ENCODE measurements at places on chromosomes 5 and 9.

DNA sequence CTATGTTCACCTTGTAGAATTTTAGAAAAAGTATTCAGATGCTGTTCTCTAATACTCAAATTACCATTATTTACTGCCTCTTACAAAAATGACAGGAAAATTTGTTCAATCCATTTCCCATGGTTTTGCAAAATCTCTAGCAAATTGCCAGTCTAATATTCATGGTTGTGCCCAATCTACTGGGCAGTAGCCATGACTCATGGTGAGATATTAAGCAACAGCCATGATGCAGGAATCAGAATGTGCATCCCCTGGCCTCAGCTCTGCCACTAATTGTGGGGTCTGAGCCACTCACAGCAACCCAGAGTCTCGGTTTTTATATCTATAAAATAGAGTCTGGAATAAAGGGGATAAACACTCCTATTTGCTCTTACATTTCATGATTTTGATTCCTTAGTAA, 353.6 kb downstream of the DEPDC1B start:
- DNase-seq: no peak

DNA sequence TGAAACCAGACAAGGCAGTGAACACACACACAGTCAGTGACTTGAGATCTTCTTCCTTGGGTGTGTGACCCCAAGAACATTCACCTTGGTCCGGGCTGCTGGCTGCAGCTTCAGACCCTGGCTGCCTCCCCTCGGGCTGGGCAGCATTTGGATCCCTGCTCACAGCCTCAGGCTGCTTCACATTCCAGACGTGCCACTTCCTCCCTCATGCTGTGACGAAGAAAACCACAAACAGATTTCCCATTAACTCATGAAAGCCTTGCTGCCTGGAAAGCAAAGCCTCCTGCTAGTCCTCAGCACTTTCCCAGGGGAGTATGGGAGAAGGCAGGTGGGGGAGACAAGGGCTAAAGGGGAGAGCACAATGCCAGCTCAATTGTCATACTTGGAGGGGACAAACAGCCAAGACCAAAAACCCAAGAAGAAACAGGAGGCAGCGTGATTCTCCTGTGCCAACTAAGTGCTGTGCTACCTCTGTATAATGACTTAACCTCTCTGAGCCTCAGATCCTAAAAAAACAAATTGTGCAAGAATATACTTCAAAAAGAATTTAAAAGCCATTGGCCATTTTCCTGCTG, 594.6 kb upstream of the BRINP1 start:
- peak; percentile 16 for DNase-seq

DNA sequence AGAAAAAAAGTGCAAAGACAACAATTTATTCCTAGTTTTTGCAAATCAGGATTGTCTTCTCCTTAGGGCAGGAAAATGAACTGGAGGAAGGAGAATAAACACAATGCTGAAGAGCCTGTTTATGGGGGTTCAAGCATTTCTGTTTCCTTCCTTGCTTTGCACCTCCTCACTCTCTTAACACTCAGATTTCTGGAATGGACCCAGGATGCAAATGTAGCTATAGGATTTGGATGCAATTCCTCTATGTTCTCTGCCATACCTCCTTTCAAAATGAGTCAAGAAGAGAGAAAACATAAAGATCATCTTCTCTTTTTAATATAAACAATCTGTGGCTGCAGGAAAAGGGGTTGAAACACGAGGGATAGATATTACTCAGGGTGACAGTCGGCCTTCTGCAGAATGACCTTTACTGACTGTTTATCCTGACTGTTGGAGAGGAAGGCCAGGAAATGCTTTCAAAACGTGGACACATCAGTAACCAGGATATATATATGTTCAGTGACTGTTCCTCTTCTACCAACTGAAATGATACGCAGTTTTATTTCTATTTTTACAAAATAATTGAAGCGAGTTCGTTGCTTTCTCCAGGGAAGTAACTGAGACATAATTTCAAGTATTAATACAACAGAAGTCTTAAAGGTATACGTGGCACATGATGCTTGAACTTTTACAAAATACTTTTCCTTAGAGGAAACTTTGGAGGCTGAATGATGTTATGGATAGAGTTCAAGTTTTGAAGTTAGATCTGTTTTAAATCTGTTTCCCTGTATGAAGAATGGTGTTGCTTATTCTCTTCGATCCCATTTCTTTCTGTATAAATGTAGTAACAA, 44.4 kb downstream of the ACTBL2 start:
- DNase-seq: no peak

GRCh38 chr5:32042551-32042961, 131.6 kb downstream of the GOLPH3 start:
- DNase-seq: no peak

DNA sequence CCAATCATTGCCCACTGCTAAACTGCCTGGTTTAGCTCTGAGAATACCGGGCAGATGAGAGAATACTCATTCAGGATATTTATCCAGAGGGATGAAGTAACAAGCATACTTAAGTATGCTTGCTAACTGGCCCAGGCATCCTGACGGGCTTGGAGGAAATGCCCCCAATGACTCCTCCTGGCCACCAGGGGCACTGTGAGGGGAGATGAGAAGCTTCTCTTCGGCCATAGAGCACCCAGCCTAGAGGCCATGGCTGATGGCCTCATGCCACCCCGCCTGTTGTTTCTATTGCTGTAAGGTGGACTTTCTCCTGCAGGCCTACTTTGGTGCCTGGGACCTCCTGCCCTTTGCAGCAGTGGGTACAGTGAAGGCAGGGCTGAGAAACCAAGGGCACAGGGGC, 134.5 kb upstream of the FSTL4 start:
- no peak for DNase-seq

DNA sequence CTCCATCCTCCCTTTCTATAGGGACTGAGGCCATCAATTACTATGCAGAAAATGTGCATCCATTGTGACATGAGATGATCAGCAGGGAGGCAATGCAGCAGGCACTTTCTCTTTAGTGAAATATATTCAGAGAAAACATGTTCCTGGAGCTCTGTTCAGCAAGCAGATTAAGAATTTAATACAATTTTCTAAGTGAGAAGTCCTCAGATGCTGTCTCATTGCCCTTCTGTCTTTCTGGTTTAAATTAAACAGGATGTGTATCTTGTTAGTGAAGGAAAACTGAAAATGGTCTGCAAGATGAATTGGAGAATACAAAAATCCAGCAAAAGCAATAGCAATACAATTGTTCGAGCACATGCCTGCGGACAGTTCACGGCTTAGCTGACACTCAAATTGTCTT, 445.8 kb upstream of the RIOK2 start:
- DNase-seq: no peak

DNA sequence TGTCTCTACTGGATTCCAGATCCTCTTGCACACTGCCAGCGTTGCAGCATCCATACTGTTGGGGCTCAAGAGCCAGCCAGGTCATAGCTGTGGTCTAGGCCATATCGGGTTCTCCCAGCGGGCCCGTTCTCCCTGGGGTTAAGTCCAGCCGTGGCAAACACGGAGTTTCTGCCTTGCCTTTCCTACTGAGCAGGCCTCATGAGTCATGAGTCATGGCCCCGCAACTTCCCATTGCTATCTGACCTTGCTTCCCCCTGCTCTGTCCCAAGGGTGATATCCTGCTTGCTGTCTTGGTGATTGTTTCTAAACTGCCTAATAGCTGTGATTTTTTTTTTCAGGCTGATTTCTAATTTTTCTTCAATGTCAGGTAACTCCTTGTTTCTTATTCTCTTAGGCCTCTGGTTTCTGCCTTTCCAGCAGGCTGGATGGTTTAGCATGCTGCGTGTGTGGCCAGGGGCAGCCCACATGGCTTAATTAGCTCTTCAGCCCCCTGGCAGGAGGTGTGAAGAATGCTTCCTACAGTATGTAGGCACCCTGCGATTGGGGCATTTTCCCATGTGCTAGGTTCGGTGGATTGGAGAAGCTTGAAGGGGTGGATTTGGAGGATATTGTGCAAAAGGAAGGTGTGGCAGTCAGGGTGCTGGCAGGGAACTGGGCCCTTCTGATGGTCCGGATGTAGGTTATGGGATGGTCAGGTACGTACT, 18.7 kb downstream of the DAPK1 start:
- peak; percentile 84 for DNase-seq

DNA sequence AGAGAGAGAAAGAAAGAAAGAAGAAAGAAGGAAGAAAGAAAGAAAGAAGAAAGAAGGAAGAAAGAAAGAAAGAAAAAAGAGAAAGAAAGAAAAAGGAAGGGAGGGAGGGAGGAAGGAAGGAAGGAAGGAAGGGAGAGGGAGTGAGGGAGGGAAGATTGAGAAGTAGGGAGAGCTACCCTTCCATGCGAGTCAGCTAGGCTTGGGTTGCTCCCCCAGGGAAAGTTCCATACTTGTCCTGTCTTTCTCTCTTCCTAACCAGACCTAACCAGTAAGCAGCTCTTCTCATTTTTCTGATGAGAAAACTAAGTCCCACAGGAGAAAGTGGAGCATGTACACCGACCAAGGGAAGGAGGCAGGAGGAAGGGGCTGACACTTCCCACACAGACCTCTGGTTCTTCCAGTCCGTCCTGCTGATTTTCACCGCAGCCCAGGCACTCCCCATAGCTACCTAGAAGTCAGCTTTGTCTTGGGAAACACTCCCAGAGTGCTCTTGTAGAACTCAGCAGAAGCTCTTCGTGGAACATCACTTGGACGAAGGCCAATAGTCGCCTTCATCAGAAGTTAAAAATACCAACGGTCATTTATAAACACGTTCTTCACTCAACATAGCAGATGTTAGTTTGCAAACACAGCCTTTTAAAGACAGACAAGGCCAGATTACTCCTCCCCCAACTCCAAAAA, 29.0 kb upstream of the ENTREP1 start:
- DNase-seq: no peak

GRCh38 chr9:10443868-10444204, 169.0 kb downstream of the PTPRD start:
- DNase-seq: no peak

DNA sequence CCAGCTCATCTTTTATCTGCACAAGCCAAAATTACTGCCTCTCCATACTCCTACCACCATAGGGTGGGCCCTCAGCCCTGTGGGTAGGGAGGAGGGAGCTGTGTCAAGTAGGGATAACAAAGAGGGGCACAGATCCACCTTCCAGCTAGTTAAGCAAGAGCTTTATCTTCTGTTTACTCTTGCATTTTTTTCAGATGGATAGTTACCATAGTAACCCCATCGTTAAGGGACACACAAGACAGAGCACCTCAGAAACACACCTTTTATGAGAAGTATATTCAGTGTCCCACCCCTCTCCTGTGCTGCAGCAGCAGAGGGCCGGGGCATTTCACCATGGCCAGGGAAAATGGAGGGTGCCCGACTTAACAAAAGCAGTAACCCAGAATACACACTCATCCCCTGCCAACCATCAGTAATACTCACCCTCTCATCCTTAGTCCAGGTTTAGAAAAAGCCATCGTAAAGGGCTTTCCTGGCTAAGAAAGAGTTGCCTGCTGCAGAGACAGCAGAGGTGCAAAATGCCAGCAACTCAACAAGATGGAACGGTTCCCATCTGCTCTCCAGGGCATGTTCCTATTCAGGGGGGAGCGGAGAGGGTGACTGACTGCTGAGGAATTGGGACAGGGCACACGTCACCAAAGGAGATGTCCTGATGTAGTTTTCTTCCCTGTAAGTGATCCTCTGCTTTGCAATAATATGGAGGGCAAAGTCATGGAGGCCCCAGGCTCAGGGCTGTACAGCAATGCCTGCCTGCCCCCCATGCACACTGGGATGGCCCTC, 25.1 kb downstream of the MACROH2A1 start:
- no peak for DNase-seq

DNA sequence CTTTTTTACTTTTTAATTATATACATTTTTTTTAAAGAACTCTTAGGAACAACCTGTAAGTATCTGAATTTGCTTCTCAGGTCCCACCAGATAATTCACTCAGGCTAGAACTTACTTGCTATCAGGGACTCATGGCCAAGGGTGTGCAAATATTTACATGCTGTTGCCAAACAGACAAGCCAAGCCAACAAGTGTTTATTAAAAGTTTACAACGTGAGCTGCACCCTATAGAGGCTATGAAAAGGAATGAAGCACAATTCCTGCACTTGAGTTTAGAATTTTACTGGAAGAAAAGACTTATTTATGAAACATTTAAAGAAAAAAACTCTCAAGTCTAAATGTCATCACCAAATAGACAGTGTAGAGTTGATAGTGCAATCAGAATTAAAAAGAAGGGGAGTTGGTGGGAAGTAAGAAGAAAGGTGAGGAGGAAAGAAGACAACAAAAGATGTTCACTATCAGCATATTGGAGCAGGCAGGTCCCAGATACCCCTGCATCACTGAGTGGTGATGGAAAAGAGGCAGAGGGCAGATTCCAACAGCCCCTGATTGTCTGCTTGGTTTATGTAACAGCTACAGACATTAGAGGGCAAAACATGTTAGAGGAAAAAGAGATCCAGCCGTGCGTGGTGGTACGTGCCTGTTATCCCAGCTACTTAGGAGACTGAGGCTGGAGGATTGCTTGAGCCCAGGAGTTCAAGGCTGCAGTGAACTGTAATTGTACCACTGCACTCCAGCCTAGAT, 32.8 kb downstream of the SH3RF2 start:
- DNase-seq: no peak

DNA sequence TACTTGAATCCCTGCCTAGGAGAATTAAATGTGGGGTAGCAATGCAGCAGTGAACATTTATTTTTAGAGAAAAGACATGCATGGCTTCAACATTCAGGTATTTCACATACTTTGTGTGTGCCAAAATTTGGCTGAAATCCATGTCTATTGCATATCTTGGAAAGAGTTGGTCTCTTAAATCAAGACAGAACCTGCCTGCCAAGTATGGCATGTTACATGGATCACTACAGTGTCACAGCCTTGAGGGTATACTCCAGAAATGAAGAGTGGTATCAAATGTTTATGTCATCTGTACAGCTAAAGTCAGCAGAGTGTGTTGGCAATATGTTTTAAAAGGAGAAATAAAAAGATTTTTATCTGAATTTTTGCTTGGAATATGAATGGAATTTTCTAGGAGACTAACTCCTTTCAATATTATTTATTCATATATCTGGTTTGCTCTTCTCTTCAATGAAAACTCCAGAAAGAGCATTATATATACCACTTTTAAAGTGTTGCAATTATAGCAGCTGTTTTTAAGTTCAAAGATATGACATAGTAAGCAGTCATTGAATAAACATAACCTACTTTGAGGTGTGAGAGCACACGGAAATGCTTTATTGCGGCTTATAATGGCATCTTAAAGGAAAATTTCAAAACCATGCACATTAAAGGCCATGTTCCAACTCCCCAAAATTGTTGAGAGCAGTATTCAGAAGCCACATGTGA, 95.4 kb upstream of the MINAR2 start:
- DNase-seq: no peak

- peak; percentile 68 for DNase-seq
These were observed 41.3 kb downstream of the PFDN1 start for GRCh38 chr5:140261403-140262171.

GRCh38 chr9:98195671-98196070, 3.2 kb upstream of the CORO2A start:
- no peak for DNase-seq
